ENCODE measurements at places on chromosomes 3 and 15.

DNA sequence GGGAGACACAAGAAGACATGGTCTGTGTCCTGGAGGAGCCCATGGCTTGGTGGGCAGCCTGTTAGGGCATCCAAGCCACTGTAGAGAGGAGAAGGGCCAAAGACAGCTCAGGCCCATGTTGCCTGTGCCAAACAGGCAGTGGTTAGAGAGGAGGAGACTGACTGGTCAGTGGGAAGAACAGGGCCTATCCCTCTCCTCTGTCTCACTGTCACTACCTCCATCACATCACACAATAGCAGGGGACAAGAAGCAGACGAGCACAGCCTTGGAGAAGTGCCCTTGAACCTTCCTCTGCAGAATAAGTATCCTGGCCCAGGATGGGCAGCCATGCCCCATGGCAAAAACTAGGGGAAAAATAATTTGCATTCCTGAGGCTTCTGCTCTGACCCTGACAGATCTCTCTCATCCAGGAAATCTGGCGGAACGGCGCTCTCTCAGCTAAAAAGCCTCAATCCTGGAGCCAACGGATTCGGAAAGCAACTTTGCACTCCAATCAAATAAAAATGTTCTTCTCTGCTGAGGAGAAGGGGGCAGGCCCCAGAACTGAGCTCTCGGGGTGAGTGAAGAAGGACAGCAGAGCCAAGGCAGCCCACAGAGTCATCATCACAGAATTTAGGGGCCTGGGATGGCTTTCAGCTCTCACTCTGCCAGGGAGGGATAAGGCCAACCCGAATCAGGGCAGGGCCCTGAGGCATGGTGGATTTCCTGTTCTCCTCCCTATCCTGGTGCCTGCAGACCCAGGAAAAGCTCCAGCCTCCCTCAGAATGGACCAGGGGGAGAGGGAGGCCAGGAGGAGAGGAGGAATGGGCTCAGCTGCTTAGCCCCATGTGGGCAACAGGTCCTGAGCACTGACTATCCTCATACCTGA is 1.6 kb downstream of the SHF start:
- no peak for DNase-seq

DNA sequence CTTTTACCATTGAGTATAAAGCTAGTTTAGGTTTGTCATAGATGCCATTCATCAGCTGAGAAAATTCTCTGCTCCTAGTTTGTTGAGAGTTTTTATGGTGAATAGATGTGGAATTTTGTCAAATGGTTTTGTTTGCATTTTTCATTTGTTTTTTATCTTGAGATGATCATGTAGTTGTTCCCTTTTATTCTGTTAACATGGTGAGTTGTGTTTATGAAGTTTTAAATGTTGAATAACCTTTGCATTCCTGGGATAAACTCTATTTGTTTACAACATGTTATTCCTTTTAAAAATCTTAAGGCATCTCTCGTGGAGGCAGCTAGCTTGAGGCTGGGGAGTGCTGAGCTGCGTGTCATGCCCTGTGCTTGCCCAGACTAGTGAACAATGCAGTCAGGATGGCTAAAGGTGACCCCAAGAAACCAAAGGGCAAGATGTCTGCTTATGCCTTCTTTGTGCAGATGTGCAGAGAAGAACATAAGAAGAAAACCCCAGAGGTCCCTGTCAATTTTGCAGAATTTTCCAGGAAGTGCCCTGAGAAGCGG is 48.5 kb downstream of the ANAPC13 start:
- DNase-seq: no peak

DNA sequence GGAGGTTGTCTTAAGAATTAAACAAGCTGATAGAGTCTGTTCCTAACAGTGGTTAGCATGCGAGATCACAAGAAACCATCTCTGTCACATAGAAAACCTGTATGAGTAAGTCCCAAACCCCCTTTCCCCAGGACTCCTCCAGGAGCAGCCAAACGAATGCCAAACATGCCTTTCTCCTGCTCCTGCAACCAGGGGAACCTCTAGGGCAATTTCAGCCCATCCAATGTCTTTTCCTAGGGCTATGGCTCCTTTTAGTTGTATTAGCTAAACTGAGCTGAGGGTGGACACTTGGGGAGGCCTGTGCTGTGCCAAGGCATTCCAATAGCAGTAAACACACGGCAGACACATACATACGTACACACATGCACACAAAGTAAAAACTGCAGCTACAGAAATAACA is 36.5 kb upstream of the TIMP4 start:
- no peak for DNase-seq

DNA sequence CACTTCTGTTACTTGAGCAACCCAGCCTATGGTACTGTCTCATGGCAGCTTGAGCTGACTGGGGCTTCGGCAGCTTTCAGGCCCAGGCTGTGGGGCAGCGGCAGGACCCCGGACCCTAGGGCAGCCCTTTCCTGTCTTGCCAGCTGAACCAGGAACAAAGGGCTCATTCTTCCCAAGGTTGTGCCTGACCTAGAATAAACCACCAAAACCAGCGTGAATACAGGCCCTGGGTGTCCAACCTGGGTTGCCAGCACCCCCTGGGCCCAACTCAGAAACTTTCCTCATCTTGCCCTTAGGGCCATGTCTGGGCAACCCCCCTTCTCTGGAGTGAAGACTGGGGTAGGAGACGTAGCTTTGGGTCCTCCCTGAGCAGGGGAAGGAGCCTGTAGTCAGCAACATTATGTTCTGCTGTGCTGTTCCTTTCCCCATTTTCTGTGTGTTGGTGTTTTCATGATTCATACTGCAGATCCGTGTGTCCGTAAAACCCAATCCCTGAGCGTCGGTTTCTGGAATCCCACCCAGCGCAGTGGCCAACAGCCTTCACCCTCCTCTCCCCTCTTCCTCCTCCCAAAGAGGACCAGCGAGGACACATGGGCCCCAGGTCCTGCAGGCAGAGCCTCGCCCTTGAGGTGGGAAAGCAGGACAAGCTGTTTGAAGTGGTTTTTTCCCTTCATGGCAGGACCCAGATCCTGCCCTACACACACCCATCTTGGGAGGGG is 33.5 kb downstream of the TKT start:
- no peak for DNase-seq

- DNase-seq: no peak
Measured at GRCh38 chr15:23857028-23857641, 170.0 kb upstream of the NDN start.

- no peak for DNase-seq
Measured at GRCh38 chr3:82085356-82085755, 323.9 kb upstream of the GBE1 start.

GRCh38 chr15:52803467-52804306 is 13.6 kb upstream of the ONECUT1 start:
- DNase-seq: no peak

- DNase-seq: no peak
Measured at GRCh38 chr3:77931255-77932009, 891.5 kb downstream of the ROBO2 start.

GRCh38 chr15:80173022-80173759 is 20.4 kb downstream of the FAH start:
- DNase-seq: peak; percentile 65

- no peak for DNase-seq
Measured at GRCh38 chr3:180657094-180657493, 22.2 kb downstream of the CCDC39 start.

DNA sequence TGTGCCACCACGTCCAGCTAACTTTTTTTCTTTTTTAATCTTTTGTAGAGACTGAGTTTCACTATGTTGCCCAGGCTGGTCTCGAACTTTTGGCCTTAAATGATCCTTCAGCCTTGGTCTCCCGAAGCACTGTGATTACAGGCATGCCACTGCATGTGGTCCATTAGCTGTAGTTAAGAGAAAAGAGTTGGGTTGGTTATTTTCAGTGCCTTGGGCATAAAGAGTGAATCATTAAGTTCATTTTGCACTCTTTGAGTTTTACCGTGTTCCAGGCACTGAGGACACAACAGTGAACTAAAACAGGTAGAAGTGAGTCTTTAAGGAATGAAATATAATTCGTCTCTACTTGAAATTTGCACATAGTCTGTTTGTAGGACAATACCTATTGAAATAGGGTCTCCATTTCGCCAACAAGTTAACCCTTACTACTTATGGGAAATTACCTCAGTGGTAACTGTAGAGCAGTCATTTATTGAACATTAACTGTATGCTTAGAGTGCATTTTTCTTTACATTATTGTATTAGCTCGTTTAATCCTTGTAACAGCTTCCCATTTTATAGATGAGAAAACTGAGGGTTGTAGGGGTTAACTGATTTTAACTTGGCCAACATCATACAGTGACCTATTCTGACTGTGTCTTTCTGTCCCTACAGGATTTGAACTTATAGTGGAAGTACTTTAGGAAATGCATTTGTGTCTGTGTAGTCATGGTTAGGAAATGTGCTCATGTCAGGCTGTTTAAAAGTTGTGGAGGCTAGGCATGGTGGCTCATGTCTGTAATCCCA is 22.7 kb upstream of the TRAK1 start:
- no peak for DNase-seq

GRCh38 chr3:24344784-24345439 is 149.7 kb downstream of the THRB start:
- DNase-seq: no peak

GRCh38 chr15:68698708-68699107 is 119.9 kb downstream of the CORO2B start:
- no peak for DNase-seq

DNA sequence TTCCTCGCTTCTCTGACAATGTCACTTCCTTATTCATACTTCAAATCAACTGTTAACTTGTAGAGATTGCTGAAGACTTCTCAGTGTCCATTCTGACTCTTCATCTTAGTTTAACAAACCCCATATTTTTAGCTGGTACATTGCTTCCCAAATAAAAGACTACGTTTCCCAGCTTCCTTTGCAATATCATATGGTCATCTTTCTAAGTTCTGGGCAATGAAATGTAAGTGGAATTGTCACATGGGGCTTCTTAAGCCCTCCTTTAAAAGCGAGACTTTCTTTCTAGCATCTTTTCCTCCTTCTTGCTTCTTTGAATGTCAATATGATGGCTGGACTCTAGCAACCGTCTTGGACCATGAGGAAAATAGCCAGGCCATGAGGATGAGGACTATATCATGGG is 239.0 kb downstream of the ZNF621 start:
- no peak for DNase-seq

DNA sequence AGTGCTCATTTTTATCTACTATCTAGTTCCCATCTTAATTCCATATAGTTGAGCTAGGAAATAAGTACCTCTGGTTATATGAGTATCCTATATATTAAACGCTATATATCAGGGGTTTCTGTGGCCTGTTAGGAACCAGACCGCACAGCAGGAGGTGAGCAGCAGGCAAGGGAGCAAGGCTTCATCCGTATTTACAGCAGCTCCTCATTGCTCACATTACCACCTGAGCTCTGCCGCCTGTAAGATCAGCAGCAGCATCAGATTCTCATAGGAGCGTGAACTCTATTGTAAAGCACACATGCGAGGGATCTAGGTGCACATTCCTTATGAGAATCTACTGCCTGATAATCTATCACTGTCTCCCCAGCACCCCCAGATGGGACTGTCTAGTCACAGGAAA is 23.0 kb downstream of the GSK3B start:
- no peak for DNase-seq

DNA sequence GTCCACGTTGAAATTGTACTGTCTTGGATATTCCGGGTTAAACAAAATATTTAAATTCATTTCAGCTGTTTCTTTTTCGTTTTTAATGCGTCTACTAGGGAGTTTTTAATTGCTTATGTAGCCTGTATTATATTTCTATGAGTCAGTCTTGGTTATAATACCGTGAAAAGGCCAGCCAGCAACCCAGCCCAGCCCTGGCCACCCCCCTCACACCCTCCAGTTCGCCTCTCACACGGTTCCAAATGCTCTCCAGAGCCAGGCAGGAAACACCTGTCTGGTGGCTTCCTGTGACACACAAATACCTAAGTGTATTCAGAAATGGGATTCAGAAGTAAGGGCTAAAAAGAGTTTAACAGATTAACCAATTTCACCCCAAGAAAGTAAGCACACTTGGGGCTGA is 4.4 kb downstream of the SH3BP5 start:
- no peak for DNase-seq

- DNase-seq: no peak
Measured at GRCh38 chr15:100314809-100315400, 26.9 kb downstream of the ADAMTS17 start.

DNA sequence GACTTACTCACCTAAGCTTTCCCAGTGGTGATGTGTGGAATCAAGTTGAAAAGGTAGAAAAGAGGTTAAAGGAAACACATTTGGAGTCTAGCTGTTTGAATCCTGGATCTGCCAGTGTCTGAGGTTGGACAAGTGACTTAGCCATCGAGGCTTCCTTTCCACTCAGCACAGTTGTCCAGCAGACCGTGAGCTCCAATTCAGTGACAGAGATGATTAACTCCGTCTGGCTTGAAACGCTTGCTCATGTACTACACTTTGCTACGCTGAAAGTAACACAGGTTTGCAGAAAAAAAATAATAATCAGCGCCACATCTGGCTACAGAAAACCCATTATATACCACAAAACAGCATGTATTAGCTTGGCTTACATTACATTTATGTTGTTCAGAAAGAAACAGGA is 364.9 kb upstream of the MCTP2 start:
- no peak for DNase-seq

GRCh38 chr3:135495891-135496290 is 469.6 kb upstream of the PPP2R3A start:
- no peak for DNase-seq

DNA sequence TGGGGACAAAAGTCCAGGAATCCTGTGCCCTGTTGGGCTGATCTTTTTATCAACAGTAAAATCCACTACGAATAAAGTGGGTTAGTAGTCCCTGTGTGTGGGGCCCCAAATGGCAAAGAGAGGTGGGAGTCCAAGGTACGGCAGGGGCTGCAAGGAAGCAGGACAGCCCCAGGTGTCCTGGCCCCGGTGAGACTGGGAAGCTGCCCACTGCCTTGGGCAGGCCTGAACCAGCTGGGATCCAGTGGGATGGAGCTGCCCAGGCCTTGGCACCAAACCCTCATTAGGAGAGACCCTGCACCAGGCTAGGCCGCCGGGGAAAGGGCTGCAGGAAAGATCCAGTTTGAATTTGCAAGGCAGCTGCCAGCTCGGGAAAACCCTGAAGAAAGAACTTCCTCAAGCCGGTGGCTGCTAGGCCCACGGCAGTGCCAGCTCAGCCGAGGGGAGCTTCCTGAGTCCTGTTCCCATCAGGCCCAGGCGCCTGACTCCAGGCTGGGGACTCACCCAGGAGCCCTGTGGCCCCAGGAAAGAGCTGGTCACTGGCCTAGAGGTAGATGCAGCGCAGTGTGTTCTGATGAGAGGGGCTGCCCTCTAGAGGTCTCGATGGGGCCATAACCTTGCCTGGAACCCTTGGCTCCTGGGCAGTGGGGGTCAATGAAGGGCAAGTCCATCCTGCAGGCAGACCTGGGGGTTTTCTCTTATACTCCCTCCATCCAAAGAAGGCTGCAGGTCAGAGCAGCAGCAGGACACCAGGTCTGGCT is 14.4 kb upstream of the GNAI2 start:
- no peak for DNase-seq

GRCh38 chr3:127745656-127746399 is 73.1 kb downstream of the ABTB1 start:
- DNase-seq: no peak

DNA sequence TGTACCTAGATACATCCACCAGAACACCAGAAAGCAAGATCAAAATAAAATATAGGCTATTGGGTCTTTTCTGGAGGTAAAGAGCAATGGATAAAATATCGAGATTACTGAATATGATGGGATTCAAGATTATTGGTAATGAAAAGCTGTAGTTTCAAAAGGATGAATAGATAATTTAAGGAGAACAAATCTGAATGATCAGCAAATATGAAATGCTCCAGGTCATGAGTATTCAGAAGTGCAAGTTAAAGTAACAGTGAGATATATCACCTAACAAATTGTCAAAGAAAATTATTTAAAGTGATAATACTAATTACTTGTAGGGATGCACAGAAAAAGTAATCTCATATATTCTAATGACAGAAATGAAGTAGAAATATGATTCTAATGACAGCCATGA is 409.6 kb upstream of the MDFIC2 start:
- no peak for DNase-seq

Measured in CD4-positive, alpha-beta T cell treated with Interleukin-1 beta for 1 hour (primary cell).